ENCODE measurements at places on chromosomes 13 and 19.

DNA sequence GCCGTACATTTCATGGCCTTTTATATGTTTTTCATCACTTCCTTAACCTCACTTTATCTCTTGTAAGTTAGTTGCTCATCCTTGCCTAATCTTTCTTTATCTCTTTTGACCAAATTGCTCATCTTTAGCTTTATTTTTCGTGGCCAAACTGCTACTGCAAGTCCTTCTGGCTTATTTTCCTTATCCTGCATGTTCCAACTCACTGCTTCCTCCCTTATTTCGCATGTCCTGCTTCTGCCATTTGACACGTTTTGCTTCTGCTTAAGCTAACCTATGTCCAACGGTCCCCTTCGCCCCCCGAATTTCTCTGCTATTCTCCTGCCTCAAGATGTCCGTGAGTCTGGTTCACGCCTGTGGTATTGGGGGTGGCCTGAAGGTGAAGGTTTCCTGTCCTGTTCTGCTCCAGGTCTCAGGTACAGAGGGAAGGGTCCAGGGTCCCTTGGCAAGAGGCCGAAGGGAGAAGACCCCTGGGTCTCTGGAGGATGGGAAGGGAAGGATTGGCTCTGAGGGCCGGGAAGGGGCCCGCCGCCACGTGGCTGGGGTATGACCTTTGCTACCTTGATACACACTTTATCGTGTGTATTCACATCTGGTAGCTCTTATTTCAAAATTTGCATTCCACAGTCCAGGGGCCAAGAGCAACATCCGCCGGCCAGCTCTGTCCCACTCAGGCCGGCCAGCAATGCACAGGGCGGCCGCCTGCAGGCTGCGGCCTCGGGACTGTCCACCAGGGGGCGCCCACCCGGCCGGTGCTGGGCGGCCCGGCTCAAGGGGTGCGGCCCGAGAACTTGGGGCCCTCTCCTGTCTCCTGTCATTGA, 2.9 kb upstream of the C19orf85 start:
- DNase-seq: peak; percentile 53

DNA sequence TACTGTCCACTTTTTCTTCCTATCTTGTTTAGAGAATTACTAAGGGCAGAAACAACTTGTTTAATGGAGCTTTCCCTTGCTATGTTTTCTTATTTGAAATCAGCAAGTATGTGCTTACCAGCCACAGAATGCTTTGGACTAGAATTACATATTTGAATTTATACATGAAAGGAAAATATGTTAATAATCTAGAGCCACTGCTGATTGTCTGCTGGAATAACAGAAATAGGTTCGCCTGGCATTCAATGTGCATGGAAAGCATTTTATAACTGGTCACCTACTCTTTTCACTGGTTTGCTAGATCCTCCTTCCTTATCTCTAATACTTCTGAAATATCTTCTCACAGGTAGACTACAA, 8.0 kb downstream of the EFNB2 start:
- DNase-seq: no peak

DNA sequence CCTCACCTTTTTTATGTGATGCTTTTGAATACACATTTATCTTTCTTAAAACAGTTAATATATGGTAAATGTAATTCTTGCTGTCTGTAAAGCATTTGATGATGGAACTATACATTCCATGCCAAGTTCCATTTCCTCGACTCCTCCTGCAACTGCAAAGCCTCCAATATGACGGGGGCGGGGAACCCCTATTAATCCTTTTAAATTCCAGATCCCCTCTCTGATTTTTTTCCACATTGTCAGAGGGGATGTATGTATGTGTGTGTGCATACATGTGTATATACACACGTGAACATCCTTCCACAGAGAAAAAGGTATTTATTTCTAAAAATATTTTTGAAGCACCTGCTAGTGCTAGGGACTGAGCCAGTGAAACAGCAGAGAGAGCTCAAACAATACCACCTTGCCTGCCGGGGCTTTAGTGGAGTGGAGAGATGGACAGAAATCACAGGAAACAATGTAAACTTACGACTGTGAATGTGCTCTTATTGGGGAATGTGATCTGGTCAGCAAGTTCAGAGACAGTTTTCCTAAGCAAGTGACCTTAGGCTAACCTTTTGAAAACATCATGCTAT, 25.3 kb upstream of the MAB21L1 start:
- DNase-seq: no peak

GRCh38 chr19:8705742-8706141, 7.1 kb upstream of the ACTL9 start:
- no peak for DNase-seq

DNA sequence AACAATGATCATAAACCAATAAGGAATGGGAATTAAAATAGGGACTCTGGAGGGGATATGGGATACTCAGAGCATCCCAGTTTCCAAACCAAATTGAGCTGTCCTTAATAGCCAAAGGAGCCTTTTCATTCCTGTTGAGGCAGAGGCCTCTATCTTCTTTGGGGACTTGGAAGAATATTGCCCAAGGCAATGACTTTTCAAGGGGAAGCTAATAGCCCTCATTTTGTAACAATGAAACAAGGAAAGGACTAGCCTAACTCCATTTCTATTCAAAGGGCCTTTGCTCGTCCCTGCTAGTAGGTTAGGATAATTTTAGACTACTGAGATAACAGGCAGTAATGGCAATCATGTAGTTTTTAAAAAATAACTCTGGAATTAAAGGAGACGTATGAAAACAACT, 789.8 kb upstream of the SLITRK5 start:
- no peak for DNase-seq

DNA sequence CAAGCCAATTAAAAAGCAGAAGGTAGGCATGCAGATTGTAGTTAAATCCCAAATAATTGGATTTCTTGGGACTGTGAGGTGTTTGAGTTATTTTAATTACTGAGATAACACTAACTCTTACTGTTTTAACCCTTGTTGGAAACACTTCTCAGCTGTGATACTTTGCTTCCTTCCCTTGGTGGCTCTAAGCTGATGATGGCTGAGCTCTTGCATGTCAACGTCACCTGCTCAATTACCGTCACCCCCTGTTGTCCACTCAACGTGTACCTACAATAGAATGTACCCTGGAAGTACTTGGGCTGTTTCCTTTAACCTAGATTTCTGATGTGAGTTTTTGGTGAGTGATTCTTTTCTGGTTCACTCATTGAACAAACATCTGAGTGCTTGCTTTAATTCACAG, 303.4 kb downstream of the SLC7A1 start:
- no peak for DNase-seq

DNA sequence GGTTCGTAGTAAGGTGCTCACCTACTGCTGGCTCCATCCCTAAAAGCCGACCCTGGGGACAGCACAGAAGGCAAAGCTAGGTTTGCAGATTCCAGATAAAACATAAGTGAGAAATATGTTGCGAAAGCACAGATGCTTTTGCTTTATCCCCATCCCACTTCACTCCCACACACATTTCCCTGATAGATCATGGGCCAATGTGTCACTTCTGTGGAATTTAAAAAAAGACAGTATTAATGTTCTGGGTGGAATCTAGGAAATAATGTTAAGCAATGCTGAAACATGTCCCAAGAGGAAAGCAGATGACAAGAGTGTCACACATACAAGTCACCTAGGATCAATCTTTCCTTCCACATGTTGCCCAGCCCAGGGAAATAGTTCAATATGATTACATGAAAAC, 661.0 kb upstream of the MIR17HG start:
- peak; percentile 73 for DNase-seq

- DNase-seq: peak; percentile 13
These were observed at the start of gene GSX1 for GRCh38 chr13:27792393-27793218. Gene GSX1 (plus strand): TSS chr13:27792483. CDS start chr13:27792691, 208 bp downstream.

DNA sequence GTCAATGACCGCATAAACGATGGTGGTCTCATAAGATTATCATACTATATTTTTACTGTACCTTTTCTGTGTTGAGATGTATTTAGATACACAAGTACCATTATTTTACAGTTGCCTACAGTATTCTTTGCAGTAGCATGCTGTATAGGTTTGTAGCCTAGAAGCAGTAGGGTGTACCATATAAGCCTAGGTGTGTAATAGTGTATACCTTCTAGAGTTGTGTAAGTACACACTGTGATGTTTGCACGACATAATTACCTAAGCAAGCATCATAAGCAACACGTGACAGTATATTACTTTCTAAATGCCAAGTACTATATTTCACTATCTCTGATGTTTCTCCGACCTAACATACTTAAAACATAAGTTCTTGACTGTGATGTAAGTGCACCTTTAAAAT, 2.7 kb downstream of the LPAR6 start:
- DNase-seq: no peak

- DNase-seq: no peak
These were observed 1.5 kb downstream of the FUT1 start for GRCh38 chr19:48750771-48751504.
